ENCODE measurements at places on chromosomes 6 and 20.

DNA sequence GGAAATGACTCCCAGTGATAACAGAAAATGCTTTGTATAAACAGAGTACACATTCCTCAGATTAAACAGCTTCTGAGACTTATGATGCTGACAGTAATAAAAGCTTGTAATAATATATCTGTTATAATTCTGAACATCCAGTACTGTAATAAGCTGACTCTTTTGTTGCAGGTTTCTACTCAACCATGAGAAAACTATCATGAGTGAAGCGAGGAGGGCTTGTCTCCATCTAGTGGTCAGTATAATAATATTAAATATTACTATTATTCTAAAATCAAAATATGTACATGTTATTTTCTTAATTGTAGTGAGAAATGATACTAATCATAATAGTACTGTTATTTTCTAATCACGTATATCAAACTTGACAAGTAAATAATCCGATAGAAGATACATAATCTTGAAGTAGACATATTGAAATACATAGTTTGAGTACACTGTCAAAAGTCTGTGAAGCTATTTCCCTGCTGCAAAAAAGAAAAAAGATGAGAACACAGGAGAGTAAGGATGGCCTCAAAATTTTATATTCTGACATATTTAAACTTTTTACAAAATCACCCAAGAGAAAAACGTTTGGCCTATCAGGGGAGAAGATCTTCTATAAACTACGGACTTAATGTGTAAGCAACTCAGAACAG is 183.1 kb downstream of the MOXD1 start:
- DNase-seq = no peak

DNA sequence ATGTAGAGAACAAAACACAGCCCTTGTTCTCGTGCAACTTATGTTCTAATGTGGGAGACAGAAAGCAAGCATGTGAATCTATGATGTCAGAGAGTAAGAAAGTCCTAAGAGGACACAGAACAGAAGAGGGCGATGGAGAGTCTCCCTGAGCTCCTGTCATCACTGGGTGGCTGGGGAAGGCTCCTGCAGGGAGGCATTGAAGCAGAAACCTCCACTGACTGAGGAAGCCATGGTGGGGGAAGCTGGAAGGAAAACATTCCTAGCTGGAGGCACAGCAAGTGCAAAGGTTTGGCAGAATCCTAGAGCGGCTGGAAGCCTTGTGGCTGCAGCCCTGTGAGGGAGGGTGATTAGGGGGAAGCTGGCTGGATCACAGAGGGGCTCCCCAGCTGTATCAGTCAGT is 248.0 kb downstream of the CDH26 start:
- no peak for DNase-seq

DNA sequence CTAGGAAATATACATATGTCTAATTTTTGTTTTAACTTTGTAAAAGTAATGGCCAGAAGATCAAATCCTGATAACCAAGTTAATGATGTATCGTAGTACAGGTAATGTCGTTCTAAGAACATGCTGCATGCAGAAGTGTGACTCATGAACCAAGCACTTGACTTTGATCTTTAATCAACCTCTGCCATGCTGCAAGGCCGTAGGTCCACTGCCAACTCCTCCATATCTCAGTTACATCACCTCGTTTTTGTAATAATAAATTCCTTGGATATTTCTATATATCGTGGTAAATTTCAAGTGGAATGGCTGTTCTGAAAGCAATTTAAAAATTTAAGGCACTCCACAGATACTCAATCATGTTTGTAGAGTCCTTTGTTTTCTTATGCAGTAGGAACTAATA is 771.7 kb downstream of the EPHA7 start:
- no peak for DNase-seq

GRCh38 chr6:99612551-99613408 is 6.1 kb downstream of the PRDM13 start:
- DNase-seq = no peak

DNA sequence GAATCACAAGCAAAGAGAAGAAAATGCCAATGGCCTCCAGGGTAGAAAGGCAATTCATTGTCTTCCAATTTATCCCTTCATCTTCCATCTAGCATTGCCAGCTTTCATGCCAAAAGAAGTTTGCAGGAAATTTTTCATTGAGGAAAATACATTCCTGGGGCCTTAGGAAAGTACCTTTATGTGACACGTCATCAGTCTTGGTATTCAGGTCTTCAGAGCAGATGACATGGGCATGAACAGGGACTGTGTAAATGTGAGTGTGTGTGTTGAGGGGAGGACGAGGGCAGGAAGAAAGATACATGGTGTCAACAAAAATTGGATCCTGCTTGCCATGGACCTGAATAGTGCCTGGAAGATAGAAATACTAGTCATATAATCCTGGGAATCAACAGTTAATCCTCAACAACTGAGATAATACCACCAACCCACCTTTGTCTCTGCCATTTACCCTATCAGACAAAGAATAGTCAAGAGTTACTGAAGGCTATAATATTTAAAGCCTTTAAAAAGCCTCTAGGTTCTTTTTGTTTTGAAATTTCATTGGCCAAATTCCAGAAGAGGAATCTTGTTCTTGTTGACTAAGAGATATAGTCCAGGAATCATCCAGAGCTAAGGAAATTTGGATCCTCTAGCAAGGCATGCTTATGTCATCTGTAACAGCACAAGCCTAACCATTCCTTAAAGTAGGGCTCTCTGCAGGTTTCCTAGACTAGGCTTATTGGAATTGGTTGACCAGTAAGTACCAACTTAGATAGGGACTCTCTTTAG is 405.8 kb upstream of the SASH1 start:
- DNase-seq = no peak

DNA sequence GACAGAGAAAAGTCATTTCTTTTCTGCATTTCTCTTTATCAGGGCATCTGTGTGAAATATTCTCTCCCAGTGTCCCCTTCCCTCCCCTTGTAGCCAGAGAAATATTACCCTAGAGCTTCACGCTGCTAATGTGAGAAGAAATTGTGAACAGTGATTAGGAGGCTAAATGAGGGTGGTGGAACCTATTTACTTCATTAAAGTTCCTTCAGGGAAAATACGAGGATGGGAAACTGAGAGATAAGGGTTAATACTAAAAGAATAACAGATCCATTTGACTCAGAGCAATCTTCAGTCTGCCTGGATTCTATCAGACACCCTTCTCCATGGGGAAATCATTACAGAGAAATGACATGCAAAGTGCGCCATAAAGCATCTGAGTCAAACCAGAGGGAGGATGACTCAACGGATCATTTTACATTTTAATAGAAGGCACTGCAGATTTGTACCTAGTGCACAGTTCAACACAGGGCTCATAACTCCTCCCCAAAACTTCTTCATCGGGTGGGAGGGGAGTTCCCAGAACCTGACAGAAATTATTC is 131.3 kb downstream of the GJA10 start:
- DNase-seq = no peak

GRCh38 chr6:158621694-158622544 is 22.6 kb downstream of the DYNLT1 start:
- DNase-seq = no peak

- no peak for DNase-seq
Measured at GRCh38 chr6:136036601-136037000, 185.1 kb downstream of the PDE7B start.

GRCh38 chr6:127912914-127913313 is 12.1 kb upstream of the THEMIS start:
- no peak for DNase-seq

DNA sequence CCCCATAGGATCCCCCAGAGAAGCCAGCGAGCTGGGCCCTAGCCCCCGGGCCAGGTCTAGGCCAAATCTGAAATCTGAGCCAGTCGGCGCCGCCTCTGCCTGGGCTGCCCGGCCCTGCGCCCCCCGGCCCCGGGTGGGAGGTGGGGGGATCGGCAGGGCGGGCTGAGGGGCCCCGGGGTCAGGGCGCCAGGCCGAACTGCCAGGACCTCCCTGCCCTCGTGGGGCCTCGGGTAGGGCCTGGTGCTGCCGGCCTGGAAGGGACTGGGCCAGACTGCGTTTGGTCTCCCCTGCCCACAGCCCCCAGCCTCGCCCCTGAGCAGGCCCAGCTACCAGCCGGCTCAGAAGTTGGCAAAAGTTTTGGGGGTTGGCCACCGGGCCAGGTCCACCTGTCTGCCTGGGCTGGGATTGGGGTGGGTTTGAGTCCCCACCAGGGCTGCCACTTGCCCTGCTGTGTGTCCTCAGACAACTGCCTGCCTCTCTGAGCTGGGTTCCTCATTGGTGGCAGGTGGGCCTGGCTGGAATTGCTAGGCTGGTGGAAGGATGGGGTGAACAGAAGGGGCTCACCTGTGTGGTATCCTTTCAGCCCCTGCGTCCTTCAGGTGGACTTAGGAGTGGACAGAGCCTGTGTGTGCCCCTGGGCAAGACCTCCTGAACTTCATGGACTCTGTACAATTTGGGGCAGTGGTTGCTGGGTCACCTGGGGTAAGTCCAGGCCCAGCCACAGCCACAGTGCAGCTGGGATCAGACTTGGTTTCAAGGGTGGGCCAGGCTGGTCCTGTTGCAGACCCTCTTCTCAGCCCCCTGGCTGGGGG is 801 bp downstream of the SRC start:
- no peak for DNase-seq

DNA sequence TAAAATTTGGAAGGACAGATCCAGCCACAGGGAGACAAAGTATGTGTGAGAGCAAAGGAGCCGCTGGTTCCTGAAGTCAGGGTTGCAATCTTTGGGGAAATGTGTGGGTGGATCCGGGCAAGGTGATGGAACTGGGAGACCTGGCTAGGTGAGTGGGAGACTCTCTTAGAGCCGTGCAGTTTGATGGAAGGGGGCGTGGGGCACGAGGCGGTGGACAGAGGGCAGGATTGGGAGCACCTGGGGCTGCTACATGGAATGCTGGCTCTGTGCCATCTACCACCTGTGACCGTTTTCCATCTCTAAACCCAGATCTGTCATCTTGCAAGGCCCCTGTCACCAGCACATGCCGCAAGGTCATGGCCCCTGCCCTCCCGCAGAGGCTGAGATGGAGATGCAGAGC is 268.4 kb downstream of the SMOC2 start:
- no peak for DNase-seq

GRCh38 chr6:46054516-46054915 is 38.9 kb upstream of the CLIC5 start:
- no peak for DNase-seq

GRCh38 chr20:51923633-51924032 is 121.3 kb upstream of the SALL4 start:
- DNase-seq = no peak

DNA sequence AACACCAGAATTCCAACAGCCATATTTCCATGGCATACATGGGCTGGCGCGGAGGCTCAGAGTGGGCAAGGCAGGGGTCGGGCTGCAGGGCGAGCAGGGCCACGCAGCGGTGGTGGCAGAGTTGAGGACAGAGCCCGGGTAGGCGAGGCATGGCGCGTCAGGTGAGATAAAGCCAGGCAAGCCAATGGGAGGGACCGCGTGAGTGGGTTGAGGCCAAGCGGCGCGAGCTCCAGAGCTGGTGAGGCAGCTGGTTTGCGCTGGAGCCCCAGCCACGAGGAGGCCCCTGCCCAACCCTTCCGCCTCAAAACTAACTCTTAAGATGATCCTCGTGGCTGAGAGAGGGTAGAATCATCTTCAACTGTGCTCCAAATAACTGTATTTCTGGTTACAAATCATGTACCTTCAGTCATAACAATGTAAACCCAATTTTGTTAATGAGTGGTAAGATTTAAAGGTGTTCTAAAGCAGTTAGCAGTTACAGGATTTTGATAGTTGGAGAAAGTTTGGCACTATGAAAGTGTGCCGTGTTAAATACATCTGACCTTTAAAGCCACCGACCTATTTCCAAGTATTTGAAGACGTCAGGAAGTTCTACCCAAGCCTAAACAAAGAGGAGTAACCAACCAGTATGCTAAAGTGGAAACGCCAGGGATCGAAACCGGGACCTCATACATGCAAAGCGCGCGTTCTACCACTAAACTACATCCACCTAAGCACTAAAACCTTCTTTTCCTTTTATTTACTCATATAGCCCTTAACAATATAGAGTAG is 107.9 kb downstream of the GPX5 start:
- no peak for DNase-seq

GRCh38 chr6:68760941-68761676 is 126.0 kb downstream of the ADGRB3 start:
- no peak for DNase-seq

DNA sequence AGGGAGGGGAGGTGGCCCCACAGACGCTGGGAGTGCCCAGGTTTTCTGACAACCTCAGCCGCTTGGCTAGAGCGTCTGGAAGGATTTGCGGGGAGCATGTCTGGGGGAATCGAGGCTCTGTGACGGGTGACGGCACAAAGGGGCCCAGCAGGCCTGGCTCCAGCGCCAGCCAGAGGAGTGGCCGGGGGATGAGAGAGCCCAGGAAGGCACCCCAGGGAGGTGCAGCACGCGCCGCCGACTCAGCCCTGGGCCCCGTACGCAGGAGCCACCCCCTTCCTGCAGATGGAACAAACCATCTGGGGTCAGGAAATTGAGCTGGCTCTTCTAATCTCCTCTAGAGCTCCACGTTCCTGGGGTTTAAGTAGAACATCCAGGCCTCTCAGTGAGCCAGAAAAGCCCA is 5.9 kb upstream of the SLCO4A1 start:
- no peak for DNase-seq

- no peak for DNase-seq
Measured at GRCh38 chr20:47086316-47086715, 191.7 kb downstream of the EYA2 start.

DNA sequence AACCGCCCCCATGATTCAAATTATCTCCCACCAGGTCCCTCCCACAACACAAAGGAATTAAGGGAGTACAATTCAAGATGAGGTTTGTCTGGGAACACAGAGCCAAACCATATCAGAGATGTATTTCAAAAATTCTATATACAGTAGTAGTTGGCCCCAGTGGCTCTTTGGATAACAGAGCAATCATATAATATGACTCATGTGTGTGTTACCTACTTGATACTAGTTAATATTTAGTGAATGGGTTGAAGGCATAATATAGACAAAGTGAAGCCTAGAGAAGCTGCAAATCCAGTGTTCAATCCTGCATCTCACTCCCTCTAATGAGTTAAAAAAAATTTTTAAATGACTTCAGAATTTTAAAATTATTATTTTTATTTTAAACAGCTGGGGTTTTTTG is 43.2 kb downstream of the KAT14 start:
- DNase-seq = no peak

DNA sequence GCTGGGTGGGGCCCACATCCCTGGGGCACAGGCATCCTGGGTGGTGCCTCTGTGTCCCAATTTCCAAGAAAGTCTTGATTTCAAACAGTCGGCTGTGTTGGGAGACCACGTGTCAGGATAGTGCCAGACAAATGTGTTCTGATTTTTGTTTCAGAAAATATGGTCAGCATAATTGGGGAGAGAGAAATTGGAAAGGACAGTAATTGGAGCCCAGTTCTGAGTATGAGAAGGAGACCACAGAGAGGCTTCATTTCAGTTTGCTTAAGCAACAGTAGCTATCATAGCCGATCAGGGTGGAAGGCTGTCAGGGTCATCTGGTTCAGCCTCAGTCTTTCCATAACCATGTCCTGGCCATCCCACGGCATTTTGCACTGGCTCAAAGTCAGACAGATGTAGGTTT is 220.7 kb downstream of the CDC5L start:
- DNase-seq = no peak
